Stimulated activated CD8-positive, alpha-beta memory T cell treated with anti-CD3 and anti-CD28 coated beads, Interleukin-2, amount 100 ng/mL, for 1 hour (primary cell): ENCODE measurements at places on chromosomes 4 and X.

DNA sequence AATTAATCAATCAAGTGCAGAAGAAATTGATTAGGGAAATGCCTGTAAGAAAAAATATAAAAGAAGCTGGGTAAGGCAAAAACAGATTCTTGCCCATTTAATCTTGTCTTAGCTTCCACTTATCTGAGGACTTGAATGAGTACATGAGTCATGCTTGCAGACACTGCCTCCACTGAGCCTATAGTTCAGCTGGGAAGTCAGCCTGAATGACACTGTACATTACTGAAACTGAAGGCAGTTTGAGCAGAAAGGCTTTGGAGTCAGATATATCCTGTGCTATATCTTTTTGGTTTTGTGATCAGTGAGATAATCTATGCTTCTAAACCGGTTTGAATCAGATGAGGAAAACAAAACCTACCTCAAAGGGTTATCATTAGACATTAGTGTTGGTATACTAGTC lies 61.3 kb downstream of the NUDT11 start:
- no peak for DNase-seq

DNA sequence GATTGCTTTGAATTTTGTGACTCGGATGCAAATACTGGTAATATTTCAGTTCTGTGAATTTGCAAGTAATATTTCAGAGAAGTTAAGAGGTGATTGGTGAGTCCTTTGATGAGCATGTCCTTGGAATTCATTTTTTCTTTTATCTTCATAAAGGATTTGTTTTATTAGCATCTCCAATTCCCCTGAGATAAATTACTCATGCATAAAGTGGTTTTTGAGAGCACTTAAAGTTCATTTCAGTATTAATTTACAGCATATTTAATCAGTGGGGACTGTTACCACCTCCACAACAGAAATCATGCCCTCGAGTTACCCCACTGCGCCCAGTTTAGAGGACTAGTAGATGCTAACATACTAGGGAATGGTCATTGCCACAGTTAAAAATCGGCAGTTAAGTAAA lies 65.0 kb downstream of the ZFX start:
- no peak for DNase-seq

DNA sequence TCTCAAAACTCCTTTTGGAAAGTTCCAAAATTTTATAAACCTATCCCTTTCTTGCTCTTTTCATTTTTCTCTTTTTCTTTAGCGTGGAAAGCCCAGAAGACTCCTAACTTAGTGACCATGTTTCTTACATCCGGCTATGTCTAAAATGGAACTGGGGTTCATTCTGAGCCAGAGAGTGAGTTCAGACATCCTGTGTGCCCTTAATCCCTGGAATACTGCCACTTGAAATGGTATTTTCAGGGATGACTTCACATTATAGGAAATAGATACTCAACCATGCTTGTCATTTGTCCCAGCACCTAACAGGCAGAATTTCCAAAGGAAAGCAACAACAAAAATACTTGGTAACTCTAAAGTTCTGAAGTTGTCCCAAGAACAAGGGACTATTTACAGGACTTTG lies 379.6 kb downstream of the ARHGAP24 start:
- DNase-seq, result no peak

DNA sequence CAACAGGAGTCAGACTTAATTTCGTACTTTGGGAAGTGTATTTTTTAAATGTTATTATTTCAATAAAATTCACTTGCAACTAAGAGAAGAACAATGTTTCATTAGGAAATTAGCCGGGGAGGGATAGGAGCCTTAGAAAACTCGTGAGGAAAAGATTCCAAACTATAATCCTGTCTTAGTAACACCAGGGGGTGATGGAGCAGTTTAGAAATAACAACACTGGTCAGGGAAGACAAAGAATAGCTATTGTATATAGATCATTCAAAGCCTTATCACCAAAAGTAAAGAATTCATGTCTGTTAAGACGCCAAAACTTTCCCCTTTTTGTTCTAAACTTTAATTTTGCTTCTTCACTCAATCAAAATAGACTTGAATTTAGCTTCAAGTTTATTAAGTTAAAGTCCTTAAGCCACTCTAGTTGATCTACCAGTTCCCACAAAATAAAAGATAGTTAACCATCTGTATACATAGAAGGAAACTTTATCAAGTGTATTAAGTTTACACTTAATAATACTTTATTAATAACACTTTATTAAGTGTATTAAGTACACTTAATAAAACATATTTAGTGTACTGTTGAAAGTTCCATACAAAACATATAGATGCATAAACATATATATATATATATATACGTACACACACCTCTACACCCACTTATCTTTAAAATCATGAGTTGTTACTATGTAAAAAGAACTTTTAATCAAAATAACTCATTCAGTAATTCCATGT lies 60.5 kb downstream of the ARAP2 start:
- no peak for DNase-seq

GRCh38 chr4:7828011-7828720 lies 111.5 kb downstream of the AFAP1 start:
- DNase-seq, result peak; percentile 13

DNA sequence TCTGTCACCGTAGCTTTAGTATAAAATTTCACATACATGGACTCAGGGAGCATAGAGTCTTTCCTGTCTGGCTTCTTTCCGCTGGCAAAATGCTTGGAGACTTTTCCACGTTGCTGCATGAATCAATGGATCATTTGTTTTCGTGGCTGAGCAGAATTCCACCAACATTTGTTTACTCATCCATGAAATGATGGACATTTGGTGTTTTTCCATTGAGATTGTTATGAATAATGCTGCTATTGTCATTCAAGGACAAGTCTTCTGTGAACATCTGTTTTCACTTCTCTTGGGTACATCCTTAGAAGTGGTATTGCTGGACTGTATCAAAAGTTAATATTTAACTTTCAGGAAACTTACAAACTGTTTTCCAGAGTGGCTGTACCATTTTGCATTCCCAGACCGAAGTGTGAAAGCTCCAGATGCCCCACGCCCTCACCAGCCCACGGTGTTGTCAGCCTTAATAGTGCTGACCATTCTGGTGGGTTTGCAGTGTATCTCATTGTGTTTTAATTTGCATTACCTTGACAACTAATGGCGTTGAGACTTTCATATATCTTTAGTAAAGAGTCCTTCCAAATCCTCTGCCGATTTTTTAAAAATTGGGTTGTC lies 5.8 kb upstream of the TMEM271 start:
- no peak for DNase-seq

- no peak for DNase-seq
These were observed 256.3 kb upstream of the PPARGC1A start for GRCh38 chr4:24146127-24146526.

DNA sequence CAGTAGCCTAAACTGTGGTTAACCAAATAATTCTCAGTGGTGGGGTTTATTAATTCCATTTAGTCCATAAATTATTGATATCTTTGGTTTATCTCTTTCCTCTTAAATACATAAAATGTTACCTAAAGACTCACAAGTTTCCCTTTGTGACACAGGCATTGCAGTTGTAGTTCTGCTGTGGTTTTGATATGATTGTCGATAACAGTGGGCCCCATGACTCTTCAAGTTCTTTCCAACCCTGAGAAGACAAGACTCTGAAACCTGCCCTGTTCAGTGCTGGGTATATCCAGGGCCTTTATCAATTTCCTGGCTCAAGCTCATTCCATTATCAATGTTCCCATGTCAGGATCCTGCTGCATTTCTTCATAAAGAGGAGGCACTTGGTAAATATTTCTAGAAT lies 117.9 kb upstream of the TBC1D9 start:
- no peak for DNase-seq

DNA sequence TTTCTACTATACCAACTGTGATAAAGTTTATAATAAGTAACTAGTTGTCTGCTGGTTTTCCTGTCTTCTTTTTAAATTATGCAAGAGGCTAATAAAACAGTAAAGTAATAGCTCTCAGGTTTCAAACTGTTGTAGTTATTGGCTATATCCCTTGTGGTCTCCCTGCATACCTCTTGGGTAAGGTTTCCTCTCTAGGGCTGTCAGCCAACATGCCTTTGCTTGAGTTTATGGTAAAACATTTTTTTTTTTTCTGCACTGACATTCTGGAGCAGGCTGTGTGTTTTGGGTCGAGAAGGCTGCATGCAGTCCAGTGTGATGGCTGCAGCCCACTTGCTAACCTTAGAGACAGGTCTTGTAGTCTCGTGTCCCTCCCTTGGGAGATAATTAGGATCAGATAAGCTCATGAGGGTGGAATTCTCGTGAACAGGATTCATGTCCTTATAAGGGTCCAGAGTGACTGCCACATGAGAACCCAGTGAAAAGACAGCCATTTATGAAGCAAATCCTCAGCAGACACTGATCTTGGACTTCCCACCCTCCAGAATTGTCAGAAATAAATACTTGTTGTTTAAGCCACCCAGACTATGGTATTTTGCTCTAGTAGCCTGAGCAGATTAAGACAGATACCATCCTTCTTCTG lies 831.2 kb downstream of the CCSER1 start:
- DNase-seq, result no peak
